ENCODE measurements at places on chromosomes 7 and 10.

DNA sequence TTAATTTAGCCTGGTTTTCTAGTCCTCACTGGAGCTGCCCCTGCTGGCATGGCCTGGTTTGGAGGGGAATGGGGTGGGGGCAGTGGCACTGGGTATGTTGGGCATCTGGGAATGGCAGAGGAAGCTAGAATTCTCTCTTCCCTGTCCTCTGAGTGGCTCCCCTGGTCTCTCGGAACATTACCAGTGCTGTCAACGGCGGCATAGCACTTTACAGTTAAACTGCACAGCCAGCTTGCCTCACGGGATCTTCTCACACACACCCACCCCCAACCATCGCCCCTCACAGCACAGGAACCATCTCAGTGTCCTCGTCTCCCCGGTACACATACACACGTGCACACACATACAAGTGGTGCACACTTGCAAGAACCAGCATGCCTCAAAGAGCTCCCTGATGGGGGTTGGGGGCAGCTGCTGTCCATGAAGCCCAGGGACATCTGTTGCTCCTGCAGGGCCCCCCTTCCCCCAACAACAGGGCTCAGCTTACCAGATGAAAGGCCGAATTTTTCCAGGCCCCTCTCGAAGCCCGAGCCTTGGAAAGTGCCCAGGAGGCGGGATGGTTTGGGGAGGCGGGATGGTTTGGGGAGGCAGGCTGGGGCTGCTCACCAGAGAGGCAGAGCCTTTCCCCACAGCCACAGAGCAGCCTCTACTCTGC, 41.0 kb downstream of the TSPAN15 start:
- H3K4me3 ChIP-seq, result peak overlapping the region; percentile 14
- H3K27me3 ChIP-seq, result no peaks in the 10 kb centered on the region
- peaks cover 26% of the 10 kb centered on the region for H3K36me3 ChIP-seq
- peak overlapping the region; percentile 17 for H3K27ac ChIP-seq
- peaks cover 49% of the 10 kb centered on the region for H3K4me1 ChIP-seq

DNA sequence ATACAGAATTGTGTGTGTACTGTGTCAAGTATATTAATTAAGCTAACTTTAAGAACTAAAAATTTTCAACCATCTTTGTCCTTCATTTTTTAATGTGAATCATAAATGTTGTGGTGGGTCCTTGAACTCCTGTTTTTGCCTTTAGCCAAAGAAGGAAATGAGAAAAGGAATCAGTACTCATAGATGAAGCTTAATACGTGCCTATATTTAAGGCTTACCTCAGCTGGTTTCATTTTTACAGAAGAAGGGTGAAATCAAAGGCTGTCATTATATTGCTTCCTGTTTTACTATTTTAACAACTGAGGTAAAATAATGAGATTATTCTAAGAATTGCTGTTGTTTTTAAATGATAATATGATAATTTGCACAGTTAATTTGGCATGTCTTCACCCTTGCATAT, 6.3 kb upstream of the SNX13 start:
- H3K27me3 ChIP-seq, result peaks cover 10% of the 10 kb centered on the region
- no peaks in the 10 kb centered on the region for H3K36me3 ChIP-seq
- H3K4me1 ChIP-seq, result peaks cover 7% of the 10 kb centered on the region
- DNase-seq, result no peak
- H3K27ac ChIP-seq, result no peak overlapping the region

GRCh38 chr7:130529417-130529816, 37.5 kb downstream of the MEST start:
- H3K4me1 ChIP-seq, result peaks cover 16% of the 10 kb centered on the region
- H3K27ac ChIP-seq, result peak overlapping the region; percentile 74
- DNase-seq, result no peak
- no peaks in the 10 kb centered on the region for H3K27me3 ChIP-seq
- H3K4me3 ChIP-seq, result no peak overlapping the region

DNA sequence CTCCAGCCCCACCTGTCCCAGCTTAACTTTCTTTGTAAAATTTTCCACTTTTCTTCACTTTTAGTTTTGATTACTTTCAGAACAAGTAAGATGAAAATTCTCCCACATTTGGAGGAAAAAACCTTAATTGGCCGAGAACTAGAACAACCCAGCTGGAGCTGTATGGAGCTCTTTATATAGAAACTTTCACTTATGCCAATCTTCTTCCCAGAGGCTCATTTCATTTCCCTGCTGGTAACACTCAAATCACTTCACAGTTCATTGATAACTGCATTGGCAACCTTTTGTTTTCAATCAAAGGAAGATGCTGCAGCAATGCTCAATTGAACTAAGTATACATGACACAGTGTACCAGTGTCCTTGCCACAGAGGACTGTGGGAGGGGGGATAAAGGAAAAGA, 176.2 kb upstream of the NOBOX start:
- H3K27me3 ChIP-seq, result no peaks in the 10 kb centered on the region
- H3K4me1 ChIP-seq, result no peaks in the 10 kb centered on the region
- no peak overlapping the region for H3K4me3 ChIP-seq
- no peaks in the 10 kb centered on the region for H3K36me3 ChIP-seq
- DNase-seq, result no peak

- H3K4me3 ChIP-seq, result no peak overlapping the region
- peaks cover 78% of the 10 kb centered on the region for H3K36me3 ChIP-seq
- DNase-seq, result no peak
- peaks cover 11% of the 10 kb centered on the region for H3K4me1 ChIP-seq
These were observed 166.1 kb downstream of the ARID5B start for GRCh38 chr10:62067560-62067959.
